Activated CD4-positive, alpha-beta T cell treated with anti-CD3 and anti-CD28 coated beads for 24 hours (primary cell): ENCODE measurements at places on chromosomes 5 and 9.

DNA sequence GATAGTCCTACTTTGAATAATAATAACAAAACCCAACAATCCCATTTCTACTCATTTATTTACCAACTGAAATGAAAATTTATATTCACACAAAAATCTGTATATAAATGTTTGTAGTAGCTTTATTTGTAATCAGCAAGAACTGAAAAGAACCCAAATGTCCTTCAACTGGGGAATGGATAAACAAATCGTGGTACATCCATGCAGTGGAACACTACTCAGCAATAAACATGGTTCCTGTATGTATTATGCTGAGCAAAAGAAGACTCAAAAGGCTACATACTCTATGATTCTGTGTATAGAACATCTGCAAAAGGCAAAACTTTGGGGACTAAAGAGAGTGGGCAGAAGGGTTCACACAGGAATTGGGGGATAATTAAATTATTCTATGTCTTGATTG is 136.1 kb upstream of the HAND1 start:
- DNase-seq = no peak

DNA sequence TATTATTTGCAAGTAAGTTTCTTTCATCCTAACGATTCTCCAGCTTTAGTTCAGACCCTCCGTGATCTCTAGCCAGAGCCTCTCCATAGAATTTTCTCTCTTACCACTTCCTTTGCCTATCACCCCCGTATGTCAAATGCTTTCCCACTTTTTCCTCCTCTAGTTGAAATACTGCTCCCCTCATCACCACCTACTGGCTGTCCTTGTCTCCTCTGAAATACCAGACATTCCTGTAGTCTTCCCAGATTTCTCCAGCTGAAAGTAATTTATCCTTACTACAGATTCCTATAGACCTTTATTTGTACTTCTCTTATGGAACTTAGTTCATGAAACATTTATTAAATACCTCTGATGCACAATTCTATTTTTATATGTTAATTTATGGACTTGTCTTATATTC is 36.0 kb upstream of the GLIPR2 start:
- no peak for DNase-seq

GRCh38 chr9:72949918-72950325 is 2.9 kb downstream of the ALDH1A1 start:
- DNase-seq = no peak

DNA sequence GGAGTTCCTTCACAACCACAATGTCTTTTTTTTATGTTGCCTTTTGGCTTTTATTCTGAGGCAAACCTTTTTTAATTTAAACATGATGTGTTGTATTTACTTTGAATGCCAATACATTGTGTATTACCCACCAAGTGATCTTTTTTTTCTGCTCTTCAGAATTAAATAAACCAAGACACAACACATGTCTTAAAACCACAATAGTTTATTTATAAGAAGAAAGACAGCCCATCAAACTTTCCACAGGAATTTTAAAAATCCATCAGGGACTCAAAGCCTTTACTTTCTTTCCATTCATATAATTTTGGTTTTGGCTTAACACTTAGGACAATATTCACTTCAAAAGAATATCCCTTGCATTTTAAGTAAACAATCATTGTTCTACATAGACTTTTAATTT is 321.8 kb upstream of the MEF2C start:
- no peak for DNase-seq

- DNase-seq = no peak
Measured at GRCh38 chr5:123207081-123207537, 118.1 kb downstream of the PRDM6 start.

- no peak for DNase-seq
Measured at GRCh38 chr5:62168506-62169281, 137.3 kb upstream of the KIF2A start.

GRCh38 chr9:27154908-27155307 is 45.9 kb downstream of the TEK start:
- DNase-seq = no peak
